ENCODE measurements at places on chromosomes 1 and 21. TPM values are rescaled to one million over a fixed set of nuclear protein-coding genes. Genes with fewer than 3 reads are reported as not detected.

DNA sequence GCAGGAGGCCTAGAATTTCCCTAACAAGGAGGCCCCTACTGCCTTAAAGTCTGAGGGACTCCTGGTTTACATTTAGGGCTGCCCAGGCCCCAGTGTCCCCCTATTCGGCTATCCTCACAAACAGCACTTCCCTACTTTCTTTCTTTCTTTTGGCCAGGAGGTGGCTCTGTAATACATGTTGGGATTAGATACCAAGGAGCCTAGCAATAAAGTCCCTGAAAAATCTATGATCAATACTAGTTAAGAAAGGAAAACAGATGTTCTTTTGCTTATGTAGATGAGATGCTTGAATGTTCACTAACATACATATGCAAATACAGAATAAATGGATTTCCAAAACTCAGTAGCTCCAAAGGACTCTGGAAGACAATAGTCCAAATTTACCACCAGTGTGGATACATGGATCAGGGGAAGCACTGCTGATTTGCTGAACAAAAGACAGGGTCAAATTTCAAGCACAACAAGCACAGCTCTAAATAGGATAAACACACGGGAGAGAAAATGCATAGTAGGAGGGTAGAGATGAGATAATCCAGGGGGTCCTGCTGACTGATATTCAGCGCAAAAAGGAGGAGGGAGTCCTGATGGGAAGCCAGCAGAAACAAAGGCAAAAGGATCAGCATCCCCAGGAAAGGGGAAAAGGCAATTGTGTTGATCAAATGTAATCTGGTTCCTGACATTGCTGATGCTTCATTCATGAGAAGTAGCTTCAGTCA is 240.0 kb downstream of the NUF2 start:
- no peak for DNase-seq

TMEM269 gene
- 0.22 TPM for total RNA-seq

DNA sequence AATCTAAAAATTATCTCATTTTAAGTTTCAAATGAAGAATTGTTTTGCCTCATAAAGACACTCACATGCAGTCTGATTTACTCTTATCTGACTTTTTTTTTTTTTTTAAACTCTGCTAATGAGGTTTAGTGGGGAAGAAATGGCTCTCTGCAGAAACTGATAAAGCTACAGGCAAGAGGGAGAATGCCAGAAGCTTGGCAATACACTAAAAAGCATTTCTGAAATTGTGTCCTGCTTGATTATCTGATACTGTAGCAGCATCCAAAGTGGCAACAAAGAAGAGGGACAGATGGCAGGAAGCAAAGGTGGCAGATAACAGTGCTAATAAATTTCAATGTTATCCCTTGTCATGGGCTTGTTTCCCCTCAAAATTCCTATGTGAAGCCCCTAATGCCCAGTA is 1744.9 kb downstream of the NCAM2 start:
- no peak for DNase-seq

- DNase-seq = no peak
Measured at GRCh38 chr21:35111321-35111930, 62.3 kb upstream of the RUNX1 start.

DNA sequence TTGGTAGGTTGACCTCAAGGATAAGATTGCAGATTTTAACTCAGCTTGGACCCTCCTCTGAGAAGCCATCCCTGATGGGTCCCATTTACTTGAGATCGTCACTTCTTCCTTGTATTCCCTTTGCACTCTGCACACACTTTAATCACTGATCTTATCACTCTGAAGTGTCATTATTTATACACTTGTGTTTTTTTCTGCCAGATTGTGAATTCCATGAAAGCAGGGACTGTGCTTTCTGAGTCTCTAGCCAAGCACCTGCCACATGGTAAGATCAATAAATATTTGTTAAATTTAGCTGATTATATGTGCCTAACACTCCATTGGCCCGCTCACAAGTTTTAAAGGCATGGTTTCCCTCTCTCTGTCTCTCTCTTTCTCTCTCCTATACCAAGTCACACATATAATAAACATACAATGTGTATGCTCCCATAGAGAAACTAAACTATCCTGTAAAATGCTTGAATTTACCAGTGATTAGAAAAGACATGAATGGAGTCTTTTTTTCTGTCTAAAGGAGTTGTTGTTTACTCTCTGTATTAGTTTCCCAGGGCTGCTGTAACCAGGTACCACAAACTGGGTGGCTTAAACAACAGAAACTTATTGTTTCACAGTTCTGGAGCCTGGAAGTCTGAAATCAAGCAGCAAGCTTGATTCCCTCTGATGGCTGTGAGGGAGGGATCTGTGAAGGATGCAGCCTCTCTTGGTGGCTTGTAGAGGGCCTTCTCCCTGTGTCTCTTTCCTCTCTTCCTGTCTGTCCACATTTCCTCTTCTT is 105.2 kb upstream of the GADD45A start:
- DNase-seq = no peak

- no peak for DNase-seq
Measured at GRCh38 chr1:205604059-205604458, 27.8 kb downstream of the ELK4 start.

GRCh38 chr1:232531291-232531690 is 98.6 kb downstream of the SIPA1L2 start:
- no peak for DNase-seq

DNA sequence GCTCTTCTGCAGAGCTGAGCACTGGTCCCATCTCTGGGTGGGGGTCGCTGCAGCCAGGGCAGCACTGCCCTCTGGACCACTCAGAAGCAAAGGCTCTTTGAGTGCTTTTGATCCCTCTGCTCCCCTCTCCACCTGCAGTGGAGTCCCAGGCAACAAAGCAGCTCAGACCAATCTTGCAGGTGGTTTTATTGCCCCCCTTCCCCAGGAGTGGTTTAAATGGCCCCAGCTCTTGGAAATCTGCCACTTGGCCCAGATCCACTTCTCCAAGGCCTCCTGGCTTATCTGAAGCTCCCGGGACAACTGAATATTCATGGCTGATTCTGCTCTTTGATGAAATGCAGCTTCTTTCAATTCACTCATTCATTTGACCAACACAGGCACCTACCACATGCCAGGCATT is 2.7 kb downstream of the STUM start:
- DNase-seq = no peak

GRCh38 chr1:111660204-111661150 is 40.9 kb downstream of the RAP1A start:
- no peak for DNase-seq

DNA sequence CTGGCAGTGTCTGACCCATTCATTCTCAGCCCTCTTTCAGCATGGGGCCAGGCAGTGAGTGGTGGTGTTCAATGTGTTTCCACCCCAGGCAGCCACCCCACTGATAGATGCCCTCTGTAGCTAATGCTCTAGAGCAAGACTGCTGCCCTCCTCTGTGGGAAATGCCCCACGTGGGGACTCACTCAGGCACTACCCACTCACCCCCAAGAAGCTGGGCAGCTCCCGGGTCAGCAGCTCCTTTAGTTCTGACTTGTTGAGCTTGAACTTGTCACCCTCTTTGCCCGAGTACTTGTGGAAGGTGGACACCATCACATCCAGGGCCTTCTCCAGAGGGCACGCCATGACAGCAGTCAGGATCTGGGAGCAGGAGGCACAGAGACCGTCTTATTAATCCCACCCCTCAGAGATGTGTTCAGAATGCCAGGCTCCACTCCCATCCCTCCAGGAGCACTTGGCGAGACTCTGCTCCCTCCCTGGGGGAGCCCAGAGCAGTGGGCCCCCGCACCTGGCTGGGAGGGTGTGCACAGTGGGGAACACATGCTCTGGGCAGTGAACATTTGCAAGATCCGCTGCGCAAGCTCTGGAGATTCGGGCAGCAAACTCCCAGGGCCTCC is 1.0 kb downstream of the S100A4 start:
- DNase-seq = no peak

GRCh38 chr1:36705629-36706028 is 222.9 kb upstream of the CSF3R start:
- no peak for DNase-seq

SPRR2B gene
- total RNA-seq = not detected

- DNase-seq = no peak
Measured at GRCh38 chr1:236206548-236206947, 64.2 kb downstream of the GPR137B start.

GUCA2A gene
- not detected for total RNA-seq

- no peak for DNase-seq
Measured at GRCh38 chr1:84143796-84144565, at the start of gene PRKACB. Gene PRKACB (plus strand): TSS chr1:84144271. CDS start chr1:84144362, 91 bp downstream.

DNA sequence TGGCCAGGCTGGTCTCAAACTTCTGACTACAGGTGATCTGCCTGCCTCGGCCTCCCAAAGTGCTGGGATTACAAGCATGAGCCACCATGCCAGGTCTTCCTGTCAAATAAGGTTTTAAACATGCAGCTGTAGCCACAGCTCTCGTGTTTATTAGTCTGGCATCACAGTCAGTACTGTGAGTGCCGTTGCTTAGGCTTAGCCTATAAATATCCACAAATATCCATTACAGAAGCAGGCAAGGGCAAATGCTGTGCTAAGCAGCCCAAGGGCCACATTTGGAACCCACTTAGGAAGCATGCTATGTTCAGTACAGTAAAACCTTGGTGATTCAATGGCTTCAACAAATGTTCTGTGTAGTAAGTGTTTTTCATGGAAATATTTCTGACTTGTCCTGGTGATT is 75.9 kb downstream of the KIF1B start:
- no peak for DNase-seq

- DNase-seq = no peak
Measured at GRCh38 chr1:17521946-17522612, 17.4 kb upstream of the ARHGEF10L start.

DNA sequence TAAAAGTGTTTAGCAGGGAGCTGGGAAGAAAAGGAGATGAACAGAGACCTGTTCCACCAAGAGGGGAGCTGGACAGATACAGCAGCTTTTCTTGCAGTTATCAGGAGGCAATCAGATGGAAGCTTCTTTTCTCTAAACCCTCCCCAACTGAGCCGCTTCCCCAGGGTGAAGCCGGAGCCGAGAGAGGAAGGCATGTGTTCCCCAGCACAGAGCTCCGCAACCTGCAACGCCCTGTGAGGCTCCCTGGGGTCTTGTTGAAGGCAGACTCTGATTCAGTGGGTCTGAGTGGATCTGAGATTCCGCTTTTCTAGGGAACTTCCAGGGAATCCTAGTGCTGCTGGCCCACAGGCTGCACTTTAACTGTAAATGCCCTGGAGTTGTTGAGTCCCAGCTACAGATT is 139.1 kb upstream of the COA6 start:
- no peak for DNase-seq

DNA sequence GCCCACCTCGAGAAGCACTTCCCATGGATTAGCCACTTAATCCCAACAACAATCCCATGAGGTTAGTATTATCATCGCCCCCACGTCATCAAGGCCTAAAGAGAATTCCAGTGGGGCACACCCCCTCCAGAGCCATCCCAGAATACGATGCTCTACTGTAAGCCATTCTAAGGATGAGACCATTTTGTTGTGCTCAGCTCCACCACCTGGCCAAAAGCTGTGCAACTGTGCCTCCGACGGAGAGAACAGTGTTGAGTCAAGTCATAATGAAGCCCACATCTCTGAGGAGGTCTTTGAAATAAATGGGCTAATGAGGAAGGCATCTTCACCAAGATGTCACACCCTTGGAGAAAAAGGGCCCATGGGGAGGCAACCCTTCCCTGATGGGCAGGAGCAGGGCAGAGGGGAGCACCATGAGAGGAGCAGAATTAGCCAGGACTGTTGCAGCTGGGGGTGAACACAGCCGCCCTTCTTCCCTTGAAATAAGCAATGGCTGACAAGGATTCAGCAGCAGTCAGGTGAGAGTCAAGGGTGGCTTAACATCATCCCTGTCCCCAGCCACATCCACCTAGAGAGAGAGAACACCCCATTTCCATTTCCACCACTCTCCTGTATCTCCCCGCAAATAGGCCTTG is 14.6 kb downstream of the SYF2 start:
- no peak for DNase-seq

GRCh38 chr1:94799206-94799605 is 21.0 kb upstream of the SLC44A3 start:
- no peak for DNase-seq

ZNF648 gene
- total RNA-seq = not detected

TEDDM1 gene
- not detected for total RNA-seq

DNA sequence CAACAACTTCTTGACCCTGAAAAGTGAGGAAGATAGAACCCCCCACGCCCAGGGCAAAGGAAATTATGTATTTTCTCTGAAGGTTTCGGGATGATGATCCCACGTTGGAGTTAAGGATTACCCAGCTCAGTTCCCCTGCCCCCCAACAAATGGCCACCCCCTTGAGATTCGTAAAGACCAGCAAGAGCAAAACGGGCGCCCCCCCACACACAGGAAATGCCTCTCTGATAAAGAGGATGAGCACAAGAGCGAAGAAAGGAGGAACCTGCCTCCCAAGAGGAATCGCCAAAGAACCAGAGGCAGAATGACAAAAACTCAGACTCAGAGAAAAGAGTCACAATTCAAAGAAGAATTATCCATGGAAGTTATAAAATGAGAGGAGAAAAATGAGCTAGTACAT is 576.9 kb downstream of the MATN1 start:
- no peak for DNase-seq

DNA sequence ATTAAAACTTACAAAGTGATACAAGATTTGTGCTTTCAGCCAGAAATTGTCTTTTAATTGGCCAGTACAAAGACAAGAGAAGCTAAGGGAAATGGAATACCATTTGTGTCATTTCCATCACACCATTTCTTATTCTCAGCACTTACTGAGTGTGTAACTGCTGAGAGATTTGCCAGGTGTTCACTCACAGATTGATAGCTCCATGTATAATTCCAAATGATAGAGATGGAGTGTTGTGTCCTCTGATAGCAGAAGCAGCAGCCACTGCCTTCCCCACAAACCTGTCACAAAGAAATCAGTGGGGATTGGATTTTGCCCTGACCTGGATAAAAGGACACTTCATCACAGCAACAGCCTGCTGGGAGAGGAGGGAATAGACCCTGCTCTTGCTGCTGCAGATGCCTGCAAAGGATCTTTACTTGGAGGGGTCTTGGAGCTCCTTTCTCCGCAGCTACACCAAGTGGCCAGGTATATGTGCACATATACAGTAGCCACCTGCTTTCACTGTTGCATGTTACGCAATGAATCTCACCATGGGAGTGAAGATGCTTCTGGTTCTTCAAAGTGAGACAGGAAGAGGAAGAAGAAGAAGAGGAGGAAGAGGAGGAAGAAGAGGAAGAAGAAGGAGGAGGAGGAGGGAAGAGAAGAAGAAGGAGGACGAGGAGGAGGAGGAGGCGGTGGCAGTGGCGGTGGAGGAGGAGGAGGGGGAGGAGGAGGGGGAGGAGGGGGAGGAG is 78.7 kb upstream of the KCNJ15 start:
- DNase-seq = no peak

- no peak for DNase-seq
Measured at GRCh38 chr1:159646687-159647086, 59.1 kb downstream of the APCS start.

- no peak for DNase-seq
Measured at GRCh38 chr1:165152109-165152508, 204.4 kb downstream of the LMX1A start.

KCNK2 gene
- total RNA-seq = not detected

DNA sequence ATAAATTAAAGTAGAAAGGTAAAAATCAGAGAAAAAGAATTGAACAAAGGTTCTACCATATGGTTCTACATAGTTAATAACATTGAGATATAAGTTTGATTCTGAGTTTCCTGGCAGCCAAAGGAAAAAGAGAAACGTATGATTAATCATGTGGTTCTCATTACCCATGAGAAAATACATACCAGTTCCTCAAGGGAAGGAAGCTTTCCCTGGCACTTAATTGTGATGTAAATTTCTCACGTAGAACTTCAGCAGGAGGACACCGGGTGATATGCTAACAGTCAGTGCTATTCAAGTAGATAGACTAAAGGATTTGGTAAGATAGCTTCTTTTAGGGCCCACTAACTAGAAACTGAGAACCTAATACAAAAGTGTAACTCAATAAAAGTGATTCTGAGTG is 218.5 kb downstream of the NFIA start:
- no peak for DNase-seq
